ENCODE measurements at places on chromosomes 4 and X.

- no peak for DNase-seq
Measured at GRCh38 chr4:3257103-3257555, 8.2 kb downstream of the MSANTD1 start.

DNA sequence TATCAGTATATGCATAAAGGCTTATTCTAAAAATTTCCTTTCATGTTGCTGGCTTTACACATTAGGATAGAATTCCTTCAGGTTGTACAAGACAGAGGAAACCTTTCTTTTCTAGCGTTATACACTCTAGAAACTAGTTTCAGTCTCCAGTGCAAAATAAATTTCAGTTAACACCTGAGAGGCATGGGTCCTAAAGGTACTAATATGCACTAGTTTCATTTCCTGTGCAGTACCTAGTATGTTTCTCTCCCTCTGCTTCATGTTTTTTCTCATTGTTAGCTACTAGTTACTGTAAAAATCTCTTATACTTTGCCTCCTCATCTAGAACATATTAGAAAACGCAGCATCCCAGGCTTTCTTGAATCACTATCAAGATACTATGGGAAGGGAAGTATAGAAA lies 54.0 kb downstream of the SNX25 start:
- no peak for DNase-seq

DNA sequence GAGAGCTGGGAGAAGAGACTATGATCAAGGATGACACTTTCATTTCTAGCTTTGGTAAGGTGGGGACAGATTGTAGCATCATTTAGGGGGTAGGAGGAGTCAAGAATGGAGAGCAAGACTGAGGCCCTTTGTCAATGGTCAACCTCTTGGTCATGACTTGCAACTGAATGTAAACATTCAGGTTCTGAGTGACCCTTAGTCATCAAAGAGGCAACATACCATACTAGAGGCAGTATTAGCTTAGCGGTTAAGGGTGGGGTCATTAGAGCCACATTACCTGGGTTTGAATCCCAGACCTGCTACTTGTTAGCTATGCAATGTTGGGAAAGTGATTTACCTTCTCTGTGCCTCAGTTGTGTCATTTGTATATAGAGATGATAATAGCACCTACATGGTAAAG lies 76.5 kb downstream of the MED28 start:
- DNase-seq, result no peak

DNA sequence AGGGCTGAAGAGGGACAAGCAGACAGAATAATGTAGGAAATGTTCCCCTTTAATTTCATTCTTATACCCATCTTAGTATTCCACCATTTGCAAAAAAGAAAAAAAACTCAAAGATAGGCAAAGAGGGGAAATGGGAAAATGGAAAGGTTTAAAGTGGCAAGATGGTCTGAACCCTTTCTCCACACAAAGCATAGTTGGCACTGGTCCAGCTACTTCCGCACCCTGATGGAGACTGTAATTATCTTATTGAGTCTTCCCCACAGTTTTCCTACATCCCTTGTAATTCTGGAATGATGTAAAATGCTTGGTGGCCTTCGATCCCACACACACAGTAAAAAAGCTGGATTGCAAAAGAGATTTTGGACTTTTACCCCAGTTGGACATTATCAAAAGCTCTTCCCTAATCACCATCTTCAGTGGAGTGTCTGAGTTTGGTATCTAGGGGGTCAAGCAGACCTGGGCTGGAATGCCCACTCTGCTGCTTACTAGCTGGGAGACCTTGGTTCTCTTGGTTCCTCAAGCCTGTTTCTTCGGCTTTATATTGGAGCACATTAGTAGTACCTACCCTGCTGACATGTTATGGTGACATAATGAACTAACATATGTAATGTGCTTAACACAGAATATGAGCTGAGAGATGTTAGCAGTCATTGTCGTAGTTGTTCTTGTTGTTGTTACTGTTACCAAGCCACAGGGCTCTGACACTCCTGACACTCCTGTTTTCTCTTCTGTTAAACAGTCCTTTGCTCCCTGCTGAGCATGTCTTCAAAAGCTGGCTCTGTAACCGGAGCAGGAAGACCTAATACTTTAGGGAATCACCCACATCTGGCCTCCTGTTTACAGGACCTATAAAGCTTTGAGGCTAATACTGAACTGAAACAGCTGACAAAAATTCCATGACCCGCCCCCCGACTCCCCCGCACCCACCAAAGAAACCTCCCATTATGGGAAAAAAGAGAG lies 4.7 kb downstream of the SRPX2 start:
- DNase-seq, result no peak

DNA sequence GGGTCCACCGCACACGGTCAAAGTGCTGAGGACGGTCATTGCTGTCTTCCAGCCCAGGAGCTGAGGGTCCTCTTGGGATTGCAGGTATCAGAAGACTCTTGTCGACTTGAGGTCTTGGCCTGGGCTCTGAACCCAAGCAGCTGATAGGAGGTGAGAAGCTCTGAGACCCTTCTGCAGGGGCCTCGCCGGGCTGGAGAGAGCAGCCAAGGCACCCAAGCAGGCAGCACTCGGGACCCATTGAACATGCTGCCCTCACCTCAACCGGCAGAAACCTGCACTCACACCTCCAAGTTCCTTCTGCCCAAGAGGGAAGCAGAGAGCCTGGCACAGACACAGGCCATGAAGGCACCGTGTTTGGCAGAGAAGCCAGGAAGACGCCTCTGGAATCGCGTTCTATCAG lies 34.1 kb downstream of the PDHA1 start:
- DNase-seq, result no peak

GRCh38 chr4:140085062-140085622 lies 68.8 kb downstream of the MAML3 start:
- DNase-seq, result no peak
